ENCODE measurements at places on chromosomes 16 and 17.

DNA sequence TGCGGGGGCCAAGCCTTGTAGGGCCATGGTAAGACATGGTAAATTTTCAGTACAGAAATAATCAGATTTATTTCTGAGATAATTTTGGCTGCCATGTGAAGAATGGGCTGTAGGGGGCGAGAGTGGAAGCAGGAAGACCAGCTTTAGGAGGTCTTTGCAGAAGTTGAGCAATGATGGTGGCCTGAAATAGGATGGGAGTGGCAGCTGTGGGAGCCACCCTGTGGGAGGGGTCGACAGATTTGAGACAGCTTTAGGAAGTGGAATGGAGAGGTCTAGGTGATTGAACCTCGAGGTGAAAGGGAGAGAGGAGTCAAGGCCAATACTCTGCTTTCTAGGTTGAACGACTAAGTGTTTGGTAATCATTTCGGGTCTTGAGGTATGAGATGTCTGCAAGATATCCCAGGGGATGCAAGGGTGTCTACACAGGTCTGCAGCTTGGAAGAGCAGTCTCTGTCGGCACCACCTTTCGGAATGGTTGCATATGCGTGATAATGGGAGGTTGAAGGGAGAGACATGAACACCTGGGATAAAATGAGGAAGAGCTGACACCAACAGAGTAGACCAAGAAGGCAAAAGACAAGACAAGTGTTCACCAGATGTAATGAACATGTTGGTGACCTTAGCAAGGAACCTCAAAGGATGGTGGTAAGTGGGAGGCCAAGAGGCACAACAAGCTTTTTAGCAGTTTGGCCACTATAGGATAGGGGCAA lies 4.2 kb upstream of the ATXN7L3 start:
- DNase-seq, result no peak

- DNase-seq, result no peak
Measured at GRCh38 chr17:75873587-75874322, 4.6 kb downstream of the TRIM47 start.

GRCh38 chr17:48604770-48605329 lies at the start of gene HOXB6:
HOXB6 (minus strand) TSS chr17:48604986; CDS start chr17:48598150, 6,836 bp downstream.
- no peak for DNase-seq

- DNase-seq, result no peak
Measured at GRCh38 chr17:15513058-15513791, 45.8 kb upstream of the CDRT4 start.

DNA sequence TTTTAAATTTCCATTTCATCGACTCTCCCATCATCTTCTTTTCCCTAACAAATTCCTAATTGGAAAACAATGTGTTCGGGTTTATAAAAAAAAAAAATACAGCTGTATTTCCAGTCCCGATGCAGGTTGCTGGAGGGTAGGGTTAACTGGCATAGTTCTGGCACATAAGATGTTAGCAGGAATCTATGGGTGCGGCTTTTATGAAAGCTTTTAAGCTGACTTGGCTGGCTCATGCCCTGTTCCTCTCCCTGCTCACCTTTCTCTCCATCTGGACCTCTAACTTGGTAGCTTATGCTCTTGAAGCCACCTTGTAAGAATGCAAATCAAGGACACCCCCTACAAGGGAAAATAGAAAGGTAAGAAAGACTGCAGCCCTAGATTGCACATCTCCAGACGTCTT lies 33.2 kb upstream of the KCNJ2 start:
- no peak for DNase-seq

DNA sequence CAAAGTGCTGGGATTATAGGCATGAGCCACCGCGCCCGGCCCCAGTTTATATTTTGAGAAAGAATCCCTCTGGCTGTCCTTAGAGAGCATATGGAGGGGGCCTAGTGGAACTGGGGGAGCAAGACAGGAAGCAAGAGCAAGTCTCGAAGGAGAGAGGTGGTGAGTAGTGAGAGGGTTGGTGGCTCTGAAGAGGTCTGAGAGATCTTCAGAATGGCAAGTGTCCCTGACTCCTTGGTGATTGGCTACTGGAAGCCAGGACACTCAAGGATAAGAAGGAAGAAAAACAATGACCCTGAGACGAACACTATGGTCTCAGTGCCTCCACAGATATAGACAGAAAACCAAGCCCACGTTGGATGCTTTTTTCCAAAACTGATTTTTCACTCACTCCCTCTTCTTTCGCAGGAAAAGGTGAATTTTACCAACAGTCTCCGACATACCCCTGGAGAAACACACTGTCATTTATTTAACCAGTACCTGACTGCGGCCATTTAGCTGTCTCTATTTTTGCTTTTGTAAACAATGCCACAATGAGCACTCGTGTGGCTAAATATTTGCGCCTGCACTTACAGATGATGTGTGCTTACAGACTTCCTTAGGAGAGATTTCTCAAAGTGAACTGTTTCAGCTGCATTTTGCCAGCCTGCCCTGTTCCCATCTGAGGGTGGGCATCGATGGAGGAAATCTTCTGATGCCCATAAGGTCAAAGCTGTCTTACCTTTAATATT lies 15.9 kb upstream of the DOK4 start:
- DNase-seq, result no peak

DNA sequence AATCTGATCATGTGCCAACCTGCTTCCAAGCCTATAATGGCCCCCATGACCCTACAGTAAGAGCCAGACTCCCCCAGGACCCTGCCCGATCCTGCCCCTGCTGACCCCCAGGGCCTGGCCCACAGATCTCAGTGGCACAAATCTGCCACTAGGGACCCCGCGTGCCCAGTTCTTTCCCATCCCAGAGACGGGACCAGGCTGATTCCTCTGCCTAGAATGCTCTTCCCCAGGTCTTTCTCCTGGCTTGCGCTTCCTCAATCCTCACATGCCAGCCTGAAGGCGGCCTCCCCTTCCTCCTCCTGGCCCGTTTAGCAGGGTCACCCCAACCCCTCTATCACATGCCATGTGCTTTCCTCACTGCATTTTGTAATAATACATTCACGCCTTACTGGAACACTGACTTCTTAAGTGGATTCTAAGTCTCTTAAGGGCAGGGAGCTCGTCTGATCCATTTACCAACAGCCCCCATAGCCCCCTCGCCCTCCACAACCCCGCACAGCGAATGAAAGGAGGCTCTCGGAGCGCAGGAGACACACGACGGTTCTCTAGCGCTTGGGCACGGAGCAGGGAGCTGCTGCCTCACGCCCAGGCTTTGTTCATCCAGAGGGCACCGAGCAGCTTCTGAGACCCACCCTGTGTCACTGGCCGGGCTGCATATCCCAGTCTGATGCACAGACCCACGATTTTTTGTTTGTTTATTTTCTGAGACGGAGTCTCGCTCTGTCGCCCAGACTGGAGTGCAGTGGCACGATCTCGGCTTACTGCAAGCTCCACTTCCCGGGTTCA lies 1.2 kb downstream of the TRIM65 start:
- DNase-seq, result no peak

DNA sequence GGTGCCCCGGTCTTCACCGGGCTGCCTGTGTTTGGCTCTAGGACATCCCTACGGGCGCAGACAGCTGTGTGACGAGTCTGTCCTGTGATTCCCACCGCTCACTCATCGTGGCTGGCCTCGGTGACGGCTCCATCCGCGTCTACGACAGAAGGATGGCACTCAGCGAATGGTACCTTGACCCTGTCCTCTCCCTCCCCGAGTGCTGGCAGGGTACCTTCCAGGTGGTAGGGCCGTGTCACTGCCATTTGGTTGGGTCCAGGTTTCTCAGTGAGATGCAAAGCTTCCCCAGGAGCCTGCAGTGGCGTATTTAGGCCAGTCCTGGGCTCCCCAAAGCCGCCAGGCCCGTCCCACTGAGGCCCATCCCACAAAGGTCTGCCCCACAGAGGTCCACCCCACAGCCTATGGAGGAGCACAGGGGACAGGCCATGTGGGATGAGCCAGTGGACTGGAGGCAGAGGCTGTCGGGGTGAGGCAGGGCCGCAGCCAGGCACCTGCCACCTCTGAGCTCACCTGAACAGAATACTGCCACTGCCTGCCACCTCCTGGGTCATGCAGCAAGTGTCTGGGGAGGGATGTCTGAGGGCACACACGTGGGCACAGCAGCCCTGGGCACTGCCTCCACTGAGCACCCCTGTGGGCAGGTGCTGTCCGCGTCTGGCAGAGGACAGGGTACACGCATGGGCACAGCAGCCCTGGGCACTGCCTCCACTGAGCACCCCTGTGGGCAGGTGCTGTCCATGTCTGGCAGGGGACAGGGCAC lies 31.4 kb upstream of the CHMP6 start:
- DNase-seq, result no peak

DNA sequence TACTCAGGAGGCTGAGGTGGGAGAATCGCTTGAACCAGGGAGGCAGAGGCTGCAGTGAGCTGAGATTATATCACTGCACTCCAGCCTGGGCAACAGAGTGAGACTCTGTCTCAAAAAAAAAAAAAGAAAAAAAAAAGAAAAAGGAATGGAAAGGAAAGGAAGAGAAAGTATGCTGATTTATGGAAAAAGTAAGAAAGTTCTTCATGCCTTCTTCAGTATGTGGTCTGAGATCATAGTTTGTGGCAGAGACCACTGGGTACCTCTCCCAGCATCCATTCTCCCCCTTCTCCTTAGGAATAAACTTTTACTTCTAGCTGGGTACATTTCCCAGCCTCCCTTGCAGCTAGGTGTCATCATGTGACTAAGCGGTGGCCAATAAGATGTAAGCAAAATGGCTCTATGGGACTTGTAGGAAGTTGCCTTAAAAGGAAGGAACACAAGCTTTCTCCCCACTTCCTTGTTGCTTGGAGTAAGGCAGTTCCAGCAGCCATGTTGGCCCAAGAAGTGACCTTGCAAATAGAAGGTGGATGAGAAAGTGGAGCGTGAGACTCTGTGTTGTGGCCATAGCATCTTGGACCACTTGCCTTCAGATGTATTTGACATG lies 26.1 kb upstream of the XPO6 start:
- no peak for DNase-seq

DNA sequence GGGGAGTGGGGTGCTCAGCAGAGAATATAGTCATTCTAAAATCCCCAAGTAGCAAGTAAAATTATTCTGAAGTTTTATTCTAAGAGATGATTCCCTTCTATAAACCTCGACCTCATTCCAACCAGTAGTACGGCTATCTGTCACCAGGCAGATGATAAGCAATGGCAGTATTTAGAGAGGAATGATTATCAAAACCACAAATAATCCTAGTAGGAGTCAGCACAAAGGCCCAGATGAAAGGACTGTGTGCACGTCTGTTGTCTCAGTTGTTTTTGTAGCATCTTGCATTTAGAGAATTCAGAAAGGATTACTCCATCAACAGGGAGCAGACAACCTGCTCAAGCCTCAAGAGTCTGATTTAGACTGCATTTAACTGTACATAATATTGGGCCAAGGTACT lies 21.2 kb downstream of the EZH1 start:
- DNase-seq, result no peak

GRCh38 chr17:58614859-58615459 lies 76.9 kb downstream of the TEX14 start:
- DNase-seq, result no peak

DNA sequence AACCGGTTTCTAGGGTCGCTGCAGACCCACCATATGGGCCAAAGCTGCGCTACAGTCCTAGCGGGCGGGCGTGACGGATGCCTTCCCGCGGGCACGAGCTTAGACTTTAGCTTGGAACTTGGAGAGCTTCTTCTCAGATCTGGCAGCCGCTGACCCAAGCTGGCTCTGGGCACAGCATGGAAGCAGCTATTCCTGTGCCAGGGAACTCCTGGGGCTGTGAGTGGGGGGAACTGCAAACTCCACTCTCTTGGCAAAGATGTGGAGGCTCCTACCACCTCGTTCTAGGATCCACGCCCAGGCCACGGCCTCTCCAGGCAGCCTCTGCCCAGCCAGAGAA lies 8.8 kb downstream of the FAAP100 start:
- no peak for DNase-seq

DNA sequence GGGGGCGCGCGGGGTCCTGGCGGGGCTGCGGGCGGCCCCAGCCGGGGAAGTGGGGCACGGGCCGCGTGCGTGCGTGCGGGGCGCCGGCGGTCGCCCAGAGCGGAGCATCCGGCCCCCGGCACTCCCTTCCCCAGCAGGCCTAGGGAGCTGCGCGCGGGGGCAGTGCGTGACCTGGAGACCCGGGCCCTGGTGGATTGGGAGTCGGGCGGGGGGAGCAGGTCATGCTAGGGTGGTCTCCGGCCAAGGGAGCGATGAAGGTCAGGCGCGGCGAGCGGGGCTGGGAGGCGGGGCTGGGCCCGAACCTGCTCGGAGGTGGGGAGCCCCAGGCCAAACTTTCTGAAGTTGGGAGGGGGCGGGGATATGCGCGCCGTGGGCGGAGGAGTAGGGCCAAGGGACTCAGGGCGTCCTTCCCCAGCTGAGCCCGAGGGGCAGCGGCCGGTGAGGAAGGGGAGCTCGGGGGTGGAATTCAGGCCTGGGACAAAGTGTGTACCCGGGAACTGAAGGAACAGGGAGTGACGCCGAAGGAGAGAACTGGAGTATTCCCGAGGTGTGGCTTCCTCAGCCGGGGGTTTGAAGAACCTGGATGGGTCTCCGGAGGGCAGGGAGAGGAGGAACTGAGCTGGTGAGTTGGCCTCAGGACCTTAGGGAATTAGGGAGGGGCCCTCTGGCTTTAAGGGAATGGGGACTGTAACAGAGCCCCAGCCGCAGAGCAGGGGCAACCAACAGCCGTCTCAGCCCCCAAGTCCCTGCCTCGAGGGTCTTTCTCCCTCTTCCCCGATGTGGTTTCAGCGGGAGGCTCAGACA lies 589 bp downstream of the XYLT2 start:
- DNase-seq, result no peak

DNA sequence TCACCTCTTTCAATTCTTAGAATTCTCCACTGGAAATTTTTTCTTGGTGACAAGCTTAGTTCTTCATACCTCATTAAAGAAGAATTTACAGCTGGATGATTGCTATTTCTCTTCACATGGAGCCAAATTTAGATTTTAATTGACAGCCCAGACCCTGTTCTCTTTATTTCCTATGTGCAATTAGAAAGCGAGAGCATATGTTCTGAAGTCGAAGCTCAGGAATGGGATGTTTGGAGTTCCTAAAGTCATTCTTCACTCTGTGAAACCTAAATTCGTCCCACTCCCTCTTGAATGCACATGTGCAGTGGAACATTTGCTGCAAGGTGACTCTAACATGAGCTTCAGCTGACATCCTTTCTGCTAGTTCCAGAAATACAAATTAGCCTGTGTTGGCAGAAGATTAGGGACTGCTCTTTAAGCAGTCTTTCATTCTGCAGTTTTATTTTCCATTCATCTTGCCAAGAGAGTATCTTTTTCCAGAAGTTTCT lies 129.3 kb upstream of the KCNJ16 start:
- no peak for DNase-seq

GRCh38 chr16:965036-965395 lies 5.8 kb downstream of the LMF1 start:
- no peak for DNase-seq

- no peak for DNase-seq
Measured at GRCh38 chr16:6728381-6728780, 604.3 kb upstream of the RBFOX1 start.

DNA sequence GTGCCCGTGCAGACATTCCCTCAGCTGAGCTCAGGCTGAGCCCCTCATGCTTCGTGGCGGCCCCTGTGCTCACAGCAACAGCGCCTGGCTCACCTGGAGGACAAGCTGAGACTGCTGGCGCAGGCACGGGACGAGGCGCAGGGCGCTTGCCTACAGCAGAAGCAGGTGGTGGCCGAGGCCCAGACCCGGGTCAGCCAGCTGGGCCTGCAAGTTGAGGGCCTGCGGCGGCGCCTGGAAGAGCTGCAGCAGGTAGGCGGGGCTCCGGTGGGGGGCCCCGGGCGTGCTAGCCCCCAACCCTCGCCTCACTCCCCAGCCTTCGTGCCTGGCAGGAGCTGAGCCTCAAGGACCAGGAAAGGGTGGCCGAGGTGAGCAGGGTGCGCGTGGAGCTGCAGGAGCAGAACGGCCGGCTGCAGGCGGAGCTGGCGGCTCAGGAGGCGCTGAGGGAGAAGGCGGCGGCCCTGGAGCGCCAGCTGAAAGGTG lies 1.4 kb upstream of the RAC3 start:
- DNase-seq, result no peak

- DNase-seq, result no peak
Measured at GRCh38 chr17:57293077-57293476, 36.8 kb downstream of the MSI2 start.

Data from activated T-helper 1 cell treated with anti-CD3 and anti-CD28 coated beads, Interleukin-2, amount 50 U/mL, for 16 hours (primary cell).